Right kidney (tissue), 9 donors: ENCODE measurements at places on chromosomes 16 and 17.

- DNase-seq: no peak
Measured at GRCh38 chr16:23990507-23990906, 154.7 kb downstream of the PRKCB start.

GRCh38 chr16:15404792-15405191 is 9.2 kb downstream of the MPV17L start:
- DNase-seq: no peak

- no peak for DNase-seq
Measured at GRCh38 chr17:47745037-47745380, 12.0 kb downstream of the TBX21 start.

GRCh38 chr17:52106638-52107261 is 51.8 kb downstream of the CA10 start:
- peak; percentile 20 for DNase-seq

DNA sequence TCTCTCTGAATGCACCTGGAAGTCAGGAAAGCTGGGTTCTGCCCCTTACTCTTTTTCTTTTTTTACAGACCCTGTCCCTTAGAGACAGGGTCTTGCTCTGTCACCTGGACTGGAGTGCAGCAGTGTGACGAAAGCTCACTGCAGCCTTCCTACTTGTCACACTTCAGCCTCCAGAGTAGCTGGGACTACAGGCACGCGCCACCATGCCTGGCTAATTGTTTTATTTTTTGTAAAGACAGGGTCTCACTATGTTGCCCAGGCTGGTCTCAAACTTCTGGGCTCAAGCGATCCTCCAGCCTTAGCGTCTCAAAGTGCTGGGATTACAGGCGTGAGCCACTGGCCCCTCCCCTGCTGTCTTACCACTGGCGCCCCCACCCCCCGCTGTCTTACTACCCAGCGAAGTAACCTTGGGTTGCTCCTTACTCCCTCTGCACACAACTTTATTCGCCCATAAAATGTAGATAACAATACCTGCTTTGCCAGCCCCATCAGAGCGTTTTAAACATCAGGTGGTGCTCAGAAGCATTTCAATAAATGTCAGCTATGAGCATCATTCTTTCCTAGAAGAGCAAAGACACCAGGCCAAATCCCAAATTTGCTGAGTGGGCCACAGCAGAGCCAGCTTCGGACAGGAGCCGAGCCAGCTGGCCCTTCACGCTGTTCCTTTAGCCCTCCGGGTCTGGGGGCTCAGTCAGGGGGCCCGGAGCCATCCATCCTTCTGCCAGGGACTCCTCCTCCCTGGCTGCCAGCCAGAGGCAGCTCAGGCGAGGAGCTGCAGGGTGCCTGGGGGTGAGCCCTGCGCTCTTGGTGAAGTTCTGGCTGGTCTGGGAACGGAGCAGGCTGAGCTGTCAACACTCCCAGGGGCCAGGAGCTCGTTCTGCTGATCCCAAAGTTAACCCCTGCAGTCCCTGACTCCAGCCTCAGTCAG is 24.4 kb downstream of the SRL start:
- peak; percentile 54 for DNase-seq

GRCh38 chr16:74936902-74937560 is 47.9 kb downstream of the WDR59 start:
- no peak for DNase-seq

- no peak for DNase-seq
Measured at GRCh38 chr17:72872396-72872795, 220.1 kb downstream of the SLC39A11 start.

- peak; percentile 62 for DNase-seq
Measured at GRCh38 chr17:73360961-73361761, 49.4 kb upstream of the CDC42EP4 start.

- DNase-seq: no peak
Measured at GRCh38 chr17:55440391-55440790, 18.8 kb upstream of the MMD start.

- DNase-seq: peak; percentile 80
Measured at GRCh38 chr17:78341559-78342448, 18.1 kb downstream of the SOCS3 start.

GRCh38 chr17:43011728-43012472 is 5.3 kb downstream of the IFI35 start:
- DNase-seq: no peak

GRCh38 chr16:15538507-15538906 is 104.1 kb downstream of the BMERB1 start:
- no peak for DNase-seq

GRCh38 chr17:50660042-50660886 is 25.6 kb downstream of the ABCC3 start:
- DNase-seq: no peak

DNA sequence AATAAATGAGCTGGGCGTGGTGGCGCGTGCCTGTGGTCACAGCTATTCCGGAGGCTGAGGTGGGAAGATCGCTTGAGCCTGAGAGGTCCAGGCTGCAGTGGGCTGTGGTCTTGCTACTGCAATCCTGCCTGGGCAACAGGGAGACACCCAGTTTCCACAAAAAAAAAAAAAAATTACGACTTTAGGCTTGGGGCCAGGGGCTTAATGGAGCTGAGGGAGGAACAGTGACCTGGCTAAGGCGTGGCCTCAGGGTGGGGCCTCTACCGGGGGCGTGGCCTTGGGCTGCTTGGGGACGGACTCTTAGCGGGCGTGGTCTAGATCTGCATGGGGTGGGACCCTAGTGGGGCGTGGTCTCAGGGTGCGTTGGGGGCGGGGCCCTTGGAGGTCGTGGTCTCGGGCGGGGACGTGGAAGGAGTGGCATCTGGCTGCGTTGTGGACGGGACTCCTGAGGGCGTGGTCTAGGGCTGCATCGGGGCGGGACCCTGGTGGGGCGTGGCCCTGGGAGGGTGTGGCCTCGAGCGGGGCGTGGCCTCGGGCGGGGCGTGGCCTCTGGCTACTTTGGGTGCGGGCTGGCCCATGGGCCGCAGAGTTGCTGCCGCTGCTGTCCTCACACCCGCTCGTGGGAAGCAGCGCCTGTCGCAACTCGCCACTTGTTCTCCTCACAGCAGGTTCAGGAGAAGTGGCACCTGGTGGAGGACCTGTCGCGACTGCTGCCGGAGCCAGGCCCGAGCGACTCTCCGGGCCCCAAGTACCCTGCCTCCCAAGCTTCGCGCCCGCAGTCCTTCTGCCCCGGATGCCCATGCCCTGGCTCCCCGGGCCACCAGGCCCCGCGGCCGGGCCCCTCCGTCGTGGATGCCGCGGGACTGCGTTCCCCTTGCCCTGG is 5.8 kb upstream of the C17orf99 start:
- peak; percentile 65 for DNase-seq

GRCh38 chr17:79087428-79088143 is 13.0 kb downstream of the ENGASE start:
- DNase-seq: peak; percentile 71

- no peak for DNase-seq
Measured at GRCh38 chr16:10938321-10938720, 3.9 kb downstream of the DEXI start.

DNA sequence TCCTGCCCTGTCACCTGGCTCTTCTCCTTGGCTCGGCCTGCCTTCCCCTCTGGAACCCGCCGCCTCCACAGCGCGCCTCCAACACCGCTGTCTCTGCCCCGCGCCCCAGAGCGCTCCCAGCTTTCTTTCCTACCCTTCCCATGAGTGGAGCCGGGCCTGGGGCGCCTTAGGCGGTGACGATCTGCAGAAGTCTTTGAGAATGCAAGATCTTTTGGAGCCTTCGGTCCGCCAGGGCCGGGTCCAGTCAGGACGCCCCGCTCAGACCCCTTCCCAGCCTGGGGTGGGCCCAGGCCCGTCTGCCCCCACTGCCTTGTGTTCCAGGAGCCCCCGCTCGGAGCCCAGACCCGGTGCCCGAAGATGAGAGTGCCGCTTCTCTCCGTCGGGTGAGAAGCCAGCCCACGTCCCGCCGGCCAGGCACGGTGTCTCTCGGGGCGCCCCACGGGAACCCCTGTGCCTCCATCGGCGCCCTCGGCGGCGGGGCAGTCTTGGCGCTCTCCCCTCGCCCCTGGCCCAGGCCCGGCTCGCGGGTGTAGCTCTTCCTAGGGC is 40.0 kb downstream of the MRM1 start:
- peak; percentile 65 for DNase-seq

DNA sequence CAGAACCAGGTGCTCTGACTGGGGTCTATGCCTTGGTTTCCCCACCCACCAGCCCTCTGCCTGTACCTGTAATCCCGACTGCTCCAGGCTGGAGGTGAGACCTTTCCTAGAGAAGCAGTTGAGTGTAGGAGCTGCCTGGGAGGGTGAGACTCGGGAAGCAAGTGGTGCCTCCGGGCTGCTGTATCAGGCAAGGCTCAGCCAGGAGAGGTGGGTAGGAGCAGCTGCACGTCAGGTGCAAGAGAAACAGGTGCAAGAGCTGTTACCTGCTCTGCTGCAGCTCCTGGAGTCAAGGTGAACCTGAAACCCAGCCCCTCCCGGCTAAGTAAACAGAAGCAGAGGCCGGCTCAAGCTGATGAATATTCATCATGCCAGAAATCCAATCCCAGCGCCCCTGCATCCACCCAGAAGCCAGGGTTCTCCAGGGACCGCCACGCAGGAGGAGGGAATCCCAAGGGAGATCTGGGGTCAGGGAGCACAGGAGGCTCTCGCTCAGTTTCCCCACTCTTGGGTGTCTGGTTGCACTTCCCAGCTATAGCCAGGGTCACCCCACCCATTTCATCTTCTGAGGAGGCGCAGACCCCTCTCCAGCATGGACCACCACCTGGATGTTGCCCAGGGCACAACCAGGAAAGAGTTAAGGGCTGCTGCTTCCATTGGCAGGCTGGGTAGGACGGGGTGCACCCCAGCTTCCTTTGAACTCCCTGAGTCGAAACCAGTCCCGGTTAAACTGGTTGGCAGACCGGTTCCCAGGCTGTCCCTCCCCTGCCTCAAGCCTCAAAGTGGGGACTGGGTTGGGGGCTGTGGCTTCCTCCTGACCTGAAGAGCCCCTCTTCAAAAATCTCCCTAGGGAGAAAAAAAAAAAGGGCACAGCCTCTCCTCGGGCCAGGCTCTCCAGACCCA is at the start of gene PRR15L:
PRR15L (minus strand) TSS at position 293 of the 900 bp plus-strand sequence. CDS start 4,649 bp downstream, outside the sequence.
- DNase-seq: peak; percentile 62
